Pancreas (tissue), 10 donors: ENCODE measurements at places on chromosomes 16 and 17. TPM values are rescaled to one million over a fixed set of nuclear protein-coding genes. Genes with fewer than 3 reads are reported as not detected.
A peak's percentile ranks its signal among the peaks of the same experiment; 100 is the strongest.

- DNase-seq, result no peak
Measured at GRCh38 chr16:5504064-5504781, 406.6 kb upstream of the EEF2KMT start.

GRCh38 chr16:16175296-16175695, 48.0 kb downstream of the ABCC6 start:
- no peak for DNase-seq

- DNase-seq, result no peak
Measured at GRCh38 chr17:40293363-40293762, 5.7 kb downstream of the CDC6 start.

DNA sequence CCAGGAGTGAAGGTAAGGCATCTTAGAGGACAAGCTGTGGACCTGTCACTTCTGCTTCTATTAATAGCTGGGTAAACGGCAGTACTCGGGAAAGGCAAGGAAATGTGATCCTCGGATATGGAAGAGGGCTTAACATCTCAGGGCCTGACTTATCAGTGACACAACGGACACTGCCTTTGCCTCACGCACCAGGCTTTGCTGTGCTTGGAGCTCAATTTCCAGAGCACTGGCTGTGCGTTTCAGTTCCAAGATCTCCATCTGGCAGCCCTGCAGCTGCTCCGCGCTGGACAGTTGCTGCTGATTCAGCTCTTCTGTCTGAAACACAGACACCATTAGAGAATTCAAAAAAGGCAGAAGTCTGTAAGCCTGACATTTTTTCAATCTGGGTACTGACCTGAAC, 3.5 kb downstream of the KRT40 start:
- DNase-seq, result no peak

DNA sequence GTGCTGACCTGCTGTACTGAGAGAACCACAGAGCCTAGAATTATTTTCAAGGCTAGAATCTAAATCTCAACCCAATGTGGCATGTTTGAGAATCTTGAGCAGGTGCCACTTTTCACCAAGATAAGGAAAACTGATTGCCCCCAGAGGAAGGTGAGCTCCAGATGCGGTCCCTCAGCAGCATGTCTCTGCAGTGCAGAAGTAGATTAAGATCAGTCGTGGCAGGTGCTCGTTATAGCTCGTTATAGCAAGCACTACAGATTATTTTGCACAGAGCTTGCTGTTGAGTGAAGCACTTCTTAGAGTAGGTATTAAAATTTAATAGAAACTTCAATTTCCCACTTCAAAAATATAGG, 176.0 kb downstream of the AATF start:
- DNase-seq, result no peak

DNA sequence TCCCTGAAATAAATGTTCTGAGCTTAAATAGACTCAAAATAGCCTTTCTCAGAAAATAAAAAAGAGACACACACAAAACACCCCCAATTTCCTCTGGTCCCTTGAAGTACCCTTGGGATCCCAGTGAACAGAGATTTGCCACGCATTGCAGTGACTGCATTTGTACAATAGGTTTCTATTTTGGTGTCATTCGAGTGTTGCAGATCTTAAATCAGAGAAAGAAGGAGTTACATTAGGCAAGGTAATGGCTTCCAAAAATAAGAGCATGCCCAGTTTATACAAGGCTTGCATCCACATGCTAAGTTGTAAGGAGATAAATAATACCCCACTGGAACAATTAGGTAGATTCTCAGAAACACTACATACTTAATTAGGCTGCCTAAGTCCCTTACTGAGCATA, 2.2 kb downstream of the TOX3 start:
- DNase-seq, result no peak

- no peak for DNase-seq
Measured at GRCh38 chr17:64008830-64009229, 10.7 kb downstream of the PRR29 start.

GRCh38 chr17:32104158-32104557, 38.1 kb upstream of the RHOT1 start:
- DNase-seq, result no peak

GRCh38 chr17:48878920-48879898, 13.4 kb upstream of the ATP5MC1 start:
- no peak for DNase-seq

DNA sequence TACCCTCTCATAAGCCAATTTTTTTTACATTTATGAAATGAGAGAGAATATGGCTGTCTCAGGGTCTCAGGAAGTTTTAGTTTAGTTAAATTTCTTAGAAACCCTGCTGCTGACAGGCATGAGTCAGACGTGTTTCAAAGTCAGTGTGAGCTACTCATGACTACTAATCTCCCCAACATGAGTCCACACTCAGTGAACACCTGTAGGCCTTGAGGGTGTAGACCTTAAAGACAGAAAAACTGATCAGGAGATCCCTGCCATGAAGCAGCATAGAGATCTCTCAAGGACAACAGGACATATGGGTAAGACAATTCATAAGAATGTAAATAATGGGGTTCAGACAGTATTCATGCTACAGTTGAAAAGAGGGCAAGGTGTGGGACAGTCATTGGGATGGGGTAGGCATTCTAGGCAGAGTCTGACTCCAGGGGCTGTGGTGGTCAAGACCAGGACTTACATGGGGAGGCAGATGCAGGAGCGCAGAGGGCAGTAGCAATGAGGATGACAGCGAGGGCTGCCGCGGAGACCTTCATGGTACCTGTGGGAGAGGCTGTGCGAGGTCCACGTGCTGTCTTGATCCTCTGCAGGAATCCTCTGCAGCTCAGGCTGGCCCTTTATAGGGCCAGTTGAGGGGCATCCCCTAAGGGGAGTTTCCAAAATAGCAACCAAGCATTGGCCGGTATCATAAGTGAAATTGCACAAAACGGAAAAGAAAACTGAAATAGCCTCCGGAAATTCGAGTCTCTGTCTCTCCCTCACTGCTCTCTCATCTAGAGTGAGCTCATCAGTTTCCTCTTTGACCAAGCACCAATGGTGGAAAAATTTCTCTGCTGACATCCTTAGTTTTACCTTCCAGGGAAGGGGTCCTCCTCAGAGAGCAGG, at the start of gene CCL5:
TSS of gene CCL5 (minus strand) at position 588 of the 882 bp plus-strand sequence.
- no peak for DNase-seq

- DNase-seq, result peak; percentile 72
Measured at GRCh38 chr17:29583324-29584248, 5.9 kb downstream of the GIT1 start.

The CD300LB gene
- total RNA-seq, result not detected

The FKBP10 gene
- total RNA-seq, result 35.3 TPM

The KIFC3 gene
- 33.8 TPM for total RNA-seq

The NAA38 gene
- total RNA-seq, result 20.1 TPM

The CTRB1 gene
- total RNA-seq, result 22,871 TPM

The TAT gene
- total RNA-seq, result 0.20 TPM

The GAN gene
- 3.6 TPM for total RNA-seq
